NCI-H1048 (cell line): ENCODE measurements at places on chromosomes 16 and 17.

- DNase-seq = no peak
These were observed 3.3 kb upstream of the RSAD1 start for GRCh38 chr17:50475362-50475761.

DNA sequence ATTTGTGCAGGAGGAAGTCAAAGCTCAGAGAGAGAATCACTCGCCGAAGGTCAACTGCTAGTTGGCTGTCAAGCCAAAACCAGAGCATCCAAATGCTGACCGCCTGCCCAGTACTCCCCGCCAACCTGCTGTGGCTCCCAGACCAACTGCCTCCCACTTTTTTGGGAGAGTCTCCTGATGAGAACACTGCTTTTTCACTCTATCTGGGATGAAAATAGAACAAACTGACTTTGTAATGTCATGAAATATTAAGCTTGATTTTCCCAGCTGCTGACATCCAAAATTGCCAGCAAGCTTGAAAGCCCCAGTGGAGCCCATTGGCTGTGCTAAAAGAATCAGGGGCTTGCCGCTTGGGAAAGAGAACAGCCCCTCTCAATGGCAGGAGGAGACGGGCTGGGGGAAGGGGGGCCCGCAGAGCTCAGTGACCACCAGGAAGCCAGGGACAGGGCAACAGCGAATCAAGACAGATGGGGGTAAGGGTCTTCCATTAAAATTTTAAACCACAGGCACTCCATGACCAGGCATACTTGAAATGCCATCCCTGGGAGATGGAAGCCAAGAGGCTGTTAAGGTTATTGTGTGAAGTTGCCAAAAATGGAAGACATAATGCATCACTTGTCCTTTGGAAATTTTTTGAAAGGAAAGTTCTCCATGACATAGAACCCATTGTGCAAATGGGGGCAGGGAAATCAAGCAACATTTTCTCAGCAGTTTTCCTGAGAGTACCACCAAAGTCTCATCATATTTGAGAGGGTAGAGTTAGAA lies 125.7 kb upstream of the CDH5 start:
- no peak for DNase-seq

- no peak for DNase-seq
These were observed 45.1 kb downstream of the FZD2 start for GRCh38 chr17:44602390-44602789.

- no peak for DNase-seq
These were observed 1.8 kb downstream of the NLRP1 start for GRCh38 chr17:5582209-5583185.

DNA sequence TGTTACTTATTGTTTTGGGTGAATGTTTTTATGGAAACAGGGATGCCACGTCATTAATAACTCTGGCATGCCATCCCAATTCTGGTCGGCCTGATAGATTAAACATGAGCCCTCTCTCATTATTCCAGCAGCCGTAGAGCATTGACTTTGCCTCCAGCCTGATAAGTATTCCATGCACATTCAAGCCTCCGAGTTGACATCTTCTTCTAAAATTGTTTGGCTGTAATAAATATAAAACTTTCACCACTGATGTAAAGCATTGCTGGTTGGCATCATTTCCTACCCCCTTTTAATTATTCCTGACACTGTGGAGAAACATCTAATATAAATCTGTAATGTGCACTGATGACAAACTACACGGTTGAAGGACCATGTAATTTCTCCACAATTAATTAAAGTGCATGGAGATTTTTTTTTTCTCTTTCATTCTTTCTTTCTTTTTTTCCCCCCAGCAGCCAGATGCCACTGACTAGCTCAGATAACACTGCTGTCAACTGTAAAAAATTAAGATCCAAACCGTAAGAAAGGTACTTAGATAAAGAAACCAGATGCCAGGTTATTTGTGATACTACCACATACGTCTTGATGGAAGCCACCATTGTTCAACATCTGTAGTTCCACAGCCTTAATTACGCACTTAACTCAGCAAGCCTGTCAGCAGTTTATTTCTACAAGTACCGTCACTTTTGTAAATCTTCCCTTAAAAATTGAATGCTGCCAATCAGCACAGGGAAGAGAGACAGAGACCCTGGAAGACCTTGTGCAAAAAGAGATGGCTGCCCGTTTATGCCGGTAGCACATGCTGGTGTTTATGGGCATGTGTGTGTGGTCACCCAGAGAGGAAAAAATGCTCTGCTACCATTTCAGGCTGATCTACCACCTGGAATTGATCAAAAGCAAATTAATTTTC lies 237.7 kb downstream of the IRX3 start:
- DNase-seq = no peak

- no peak for DNase-seq
These were observed 15.7 kb upstream of the GFOD2 start for GRCh38 chr16:67734731-67735201.

DNA sequence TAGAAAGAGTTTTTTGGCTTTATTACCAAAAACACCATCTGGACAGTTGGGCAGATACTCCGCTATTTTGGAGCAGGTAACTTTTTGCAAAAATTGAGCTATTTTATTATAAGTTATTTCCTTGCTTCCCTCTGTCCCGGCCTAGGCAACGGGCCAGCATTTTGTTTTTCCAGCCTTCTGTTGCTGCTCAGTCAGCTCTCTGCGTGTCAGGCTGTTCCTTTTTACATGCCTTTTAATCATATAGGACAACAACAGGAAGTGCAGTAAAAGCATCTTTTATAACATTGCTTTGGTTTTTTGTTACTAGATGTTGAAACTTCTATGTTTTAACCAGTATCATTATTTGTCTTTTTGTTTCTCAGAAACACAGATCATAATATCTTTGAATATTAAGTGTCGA lies 30.4 kb downstream of the PPM1D start:
- DNase-seq = no peak

GRCh38 chr17:83098241-83099085 lies 19.1 kb downstream of the METRNL start:
- DNase-seq = no peak

- DNase-seq = no peak
These were observed 123.4 kb upstream of the NOL11 start for GRCh38 chr17:67594115-67594880.

DNA sequence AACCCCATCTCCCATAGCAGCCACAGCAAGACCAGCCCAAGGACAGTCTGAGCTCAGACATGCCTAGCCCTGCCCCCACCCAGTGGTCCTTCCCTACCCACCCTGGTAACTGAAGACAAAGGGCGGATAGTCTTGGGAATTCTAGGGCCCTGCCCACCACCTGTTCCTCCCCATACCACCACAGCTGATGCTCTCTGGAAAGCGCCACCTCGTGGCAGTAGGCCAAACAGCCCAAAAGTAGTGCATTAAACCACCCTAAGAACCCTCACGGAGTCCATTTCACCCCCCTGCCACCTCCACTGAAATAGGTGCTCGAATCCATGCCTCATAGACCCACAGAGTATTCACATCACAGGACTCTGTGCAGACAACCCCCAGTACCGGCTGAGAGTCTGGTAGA lies 1021.4 kb downstream of the CDH8 start:
- DNase-seq = no peak

GRCh38 chr16:88780142-88781062 lies 4.6 kb downstream of the PIEZO1 start:
- DNase-seq = no peak

- no peak for DNase-seq
These were observed 41.5 kb upstream of the CDH5 start for GRCh38 chr16:66324815-66325515.

DNA sequence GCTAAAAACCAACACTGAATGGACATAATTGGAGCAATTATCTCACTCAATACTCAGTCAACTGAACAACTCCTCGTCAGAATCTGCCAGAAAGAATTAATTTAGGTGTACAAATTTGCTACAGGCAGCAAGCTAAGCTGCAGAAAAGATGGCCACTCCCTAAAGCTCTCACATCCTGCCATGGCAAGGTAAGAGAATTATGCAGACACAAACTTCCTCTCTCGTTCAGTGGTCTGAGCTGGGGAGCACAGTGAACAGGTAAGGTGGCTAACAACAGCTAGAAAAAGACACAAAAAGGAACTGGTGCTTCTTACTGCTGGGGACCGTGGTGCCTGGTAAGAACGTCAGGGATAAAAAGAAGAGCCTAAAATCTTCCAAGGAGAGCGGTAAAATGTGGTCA lies 74.9 kb upstream of the BCAR1 start:
- DNase-seq = no peak

- DNase-seq = no peak
These were observed 68.2 kb downstream of the SREBF1 start for GRCh38 chr17:17768424-17769088.

GRCh38 chr17:31573047-31573446 lies 181.6 kb downstream of the RAB11FIP4 start:
- no peak for DNase-seq

- no peak for DNase-seq
These were observed 7.8 kb upstream of the MC1R start for GRCh38 chr16:89910717-89911354.

- no peak for DNase-seq
These were observed 16.7 kb downstream of the SOCS3 start for GRCh38 chr17:78343187-78343542.
